ENCODE measurements at places on chromosomes 5 and 9.

- no peak for DNase-seq
Observed at GRCh38 chr5:59193616-59194319, 610.9 kb downstream of the RAB3C start.

- peak; percentile 79 for DNase-seq
Observed at GRCh38 chr9:114289571-114290481, 33.1 kb upstream of the ORM1 start.

GRCh38 chr9:21576331-21577189, 94.4 kb upstream of the IFNE start:
- no peak for DNase-seq

DNA sequence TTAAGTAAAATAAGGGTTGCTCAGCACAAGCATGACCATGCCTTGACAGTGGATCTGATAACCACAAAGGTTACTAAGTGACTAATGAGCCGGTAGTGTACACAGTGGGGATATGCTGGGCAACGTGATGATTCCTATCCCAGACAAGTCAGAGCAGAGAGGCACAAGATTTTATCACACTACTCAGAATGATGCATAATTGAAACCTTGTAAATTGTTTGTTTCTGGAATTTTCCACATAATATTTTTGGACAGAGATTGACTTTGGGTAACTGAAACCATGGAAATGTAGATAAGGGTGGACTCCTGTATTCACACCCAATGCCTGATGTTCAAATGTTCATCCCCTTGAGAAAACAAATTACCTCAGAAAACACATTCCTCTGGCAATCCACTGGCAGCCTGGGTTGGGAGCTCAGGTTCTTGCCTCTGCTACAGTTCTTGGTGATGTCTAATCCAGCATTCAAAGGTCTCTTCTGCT, 16.2 kb upstream of the ERAP1 start:
- no peak for DNase-seq

DNA sequence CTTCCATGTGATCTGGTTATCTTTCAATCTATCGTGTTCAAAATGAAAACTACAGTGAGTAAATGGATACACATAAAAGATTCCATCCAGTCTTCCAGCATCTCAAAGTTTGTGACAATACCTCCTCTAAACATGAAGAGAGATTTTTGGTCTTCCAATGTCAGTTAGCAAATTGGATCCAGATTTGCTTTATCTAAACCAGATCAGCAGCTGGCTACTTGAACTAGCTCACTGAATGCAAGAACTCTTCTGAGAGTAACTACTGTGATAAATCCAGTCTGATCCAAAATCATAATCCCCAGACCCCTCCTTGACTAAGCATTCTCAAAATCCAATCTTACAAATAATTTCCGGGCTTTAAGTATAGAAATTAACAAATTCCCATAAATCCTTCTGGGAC, 2177.9 kb upstream of the C9orf72 start:
- peak; percentile 7 for DNase-seq

GRCh38 chr9:93132946-93133680, 938 bp downstream of the NINJ1 start:
- no peak for DNase-seq
